Psoas muscle (tissue), 8 donors: ENCODE measurements at places on chromosomes 6 and 20. TPM values are rescaled to one million over a fixed set of nuclear protein-coding genes. Genes with fewer than 3 reads are reported as not detected.

GRCh38 chr6:161189891-161190290 is 84.0 kb downstream of the AGPAT4 start:
- DNase-seq: no peak

The ZSCAN12 gene
- 0.48 TPM for polyA plus RNA-seq

The BMP6 gene
- polyA plus RNA-seq: 4.8 TPM

GRCh38 chr6:5619249-5619648 is 357.9 kb downstream of the FARS2 start:
- DNase-seq: no peak

DNA sequence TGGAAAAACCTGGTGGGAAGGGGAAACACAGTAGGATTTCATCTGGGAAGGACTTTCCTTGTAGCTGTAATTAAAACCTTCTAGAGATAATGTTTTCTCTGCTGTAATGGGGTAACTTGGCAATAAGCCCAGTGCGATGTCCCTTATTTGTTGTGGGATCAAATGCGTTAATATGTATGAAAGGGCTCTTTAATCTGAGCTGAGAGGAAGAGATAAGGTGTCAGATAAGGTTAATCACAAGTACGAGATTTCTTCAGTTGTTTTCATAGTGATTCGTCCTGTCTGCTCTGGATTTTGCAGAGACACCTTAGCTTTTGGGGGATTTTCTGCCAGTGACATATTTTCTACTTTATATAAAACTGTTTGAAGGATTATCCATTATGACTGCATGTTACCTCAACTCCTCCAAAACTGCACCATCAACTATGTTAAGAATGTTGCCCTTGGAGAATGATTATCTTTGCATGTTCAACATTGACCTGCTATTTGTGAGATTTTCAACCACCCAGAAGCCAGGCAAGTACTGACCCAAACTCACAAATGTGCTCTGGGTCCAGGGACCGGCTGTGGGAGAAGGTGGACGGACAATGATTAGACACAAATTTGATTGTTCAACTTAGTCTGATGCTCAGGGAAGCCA is 21.2 kb upstream of the ELOVL5 start:
- no peak for DNase-seq

DNA sequence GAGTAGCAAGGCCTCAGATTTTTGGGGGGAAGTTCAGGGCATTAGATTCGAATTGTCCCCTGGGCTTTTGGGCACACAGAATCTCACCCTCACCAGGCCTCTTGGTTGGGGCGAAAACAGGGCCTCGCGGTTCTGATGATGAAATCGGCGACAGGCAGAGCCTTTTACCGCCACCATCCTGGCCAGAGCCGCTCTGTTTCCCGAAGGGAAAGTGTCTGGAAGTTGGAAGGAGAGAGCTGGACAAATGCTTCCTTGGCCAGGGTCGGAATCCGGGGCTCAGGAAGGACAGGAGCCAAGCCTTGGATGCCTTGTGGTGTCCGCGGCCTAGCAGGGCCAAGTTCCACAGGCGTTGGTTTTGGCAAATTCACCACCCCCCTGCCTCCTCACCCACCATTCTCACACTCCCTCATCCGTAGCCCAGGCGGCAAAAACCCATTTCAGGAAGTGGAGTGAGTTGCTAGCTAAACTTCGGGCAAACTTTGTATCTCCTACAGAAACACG is 3.5 kb upstream of the TFAP2A start:
- no peak for DNase-seq

GRCh38 chr6:142474531-142475289 is 172.9 kb downstream of the ADGRG6 start:
- no peak for DNase-seq

DNA sequence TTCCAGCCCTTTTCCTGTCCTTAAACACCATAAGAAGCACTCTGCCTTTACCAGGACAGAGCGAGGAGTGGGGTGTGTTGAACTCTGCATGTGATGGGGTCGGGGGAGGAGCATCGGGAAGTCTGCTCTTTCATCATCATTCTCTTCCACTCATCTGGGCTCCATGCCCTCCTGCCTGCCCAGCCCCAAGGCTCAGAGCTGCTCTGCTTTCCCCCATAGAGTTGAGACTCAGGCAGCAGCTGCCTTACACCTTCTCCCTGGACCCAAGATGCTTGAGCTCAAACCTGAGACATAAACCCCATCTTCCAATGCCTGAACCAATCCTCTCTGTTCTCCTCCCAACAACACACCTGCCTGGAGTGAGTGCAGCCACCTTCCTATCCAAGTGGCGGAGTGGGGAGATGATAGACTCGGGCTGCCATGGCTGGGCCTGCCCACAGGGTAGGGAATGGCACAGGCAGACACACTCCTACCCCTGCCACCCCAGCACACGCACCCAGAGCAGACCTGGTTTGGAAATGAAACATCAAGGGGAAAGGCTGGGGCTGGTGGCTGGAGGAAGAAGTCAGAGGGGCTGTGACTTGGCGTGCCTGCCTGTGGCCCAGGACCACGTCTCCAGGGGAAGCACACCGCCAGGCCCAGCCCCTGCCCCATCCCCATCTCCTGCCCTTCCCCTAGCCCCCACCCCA is 28.4 kb downstream of the TFEB start:
- peak; percentile 81 for DNase-seq

The AVP gene
- not detected for polyA plus RNA-seq

DNA sequence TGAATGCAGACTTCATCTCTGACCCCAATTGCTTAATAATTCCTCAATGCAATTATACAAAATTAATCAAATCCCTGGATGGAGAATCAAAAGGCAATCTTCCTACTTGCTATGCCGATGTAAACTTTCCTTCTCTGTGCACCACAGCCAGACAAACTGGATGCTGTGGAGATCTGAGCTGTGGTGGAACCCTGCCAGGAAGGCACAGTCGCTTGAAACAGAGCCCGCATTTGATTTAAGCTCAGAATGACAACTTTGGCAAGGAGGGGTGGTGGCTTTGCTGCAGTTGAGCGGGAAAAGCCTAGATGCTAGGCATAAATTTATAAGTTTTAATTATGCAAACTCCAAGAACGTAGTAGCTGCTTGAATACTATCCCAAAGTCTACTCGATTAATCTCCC is 190.8 kb downstream of the MTFR2 start:
- no peak for DNase-seq

GRCh38 chr20:36646678-36647077 is 682 bp upstream of the SLA2 start:
- no peak for DNase-seq

DNA sequence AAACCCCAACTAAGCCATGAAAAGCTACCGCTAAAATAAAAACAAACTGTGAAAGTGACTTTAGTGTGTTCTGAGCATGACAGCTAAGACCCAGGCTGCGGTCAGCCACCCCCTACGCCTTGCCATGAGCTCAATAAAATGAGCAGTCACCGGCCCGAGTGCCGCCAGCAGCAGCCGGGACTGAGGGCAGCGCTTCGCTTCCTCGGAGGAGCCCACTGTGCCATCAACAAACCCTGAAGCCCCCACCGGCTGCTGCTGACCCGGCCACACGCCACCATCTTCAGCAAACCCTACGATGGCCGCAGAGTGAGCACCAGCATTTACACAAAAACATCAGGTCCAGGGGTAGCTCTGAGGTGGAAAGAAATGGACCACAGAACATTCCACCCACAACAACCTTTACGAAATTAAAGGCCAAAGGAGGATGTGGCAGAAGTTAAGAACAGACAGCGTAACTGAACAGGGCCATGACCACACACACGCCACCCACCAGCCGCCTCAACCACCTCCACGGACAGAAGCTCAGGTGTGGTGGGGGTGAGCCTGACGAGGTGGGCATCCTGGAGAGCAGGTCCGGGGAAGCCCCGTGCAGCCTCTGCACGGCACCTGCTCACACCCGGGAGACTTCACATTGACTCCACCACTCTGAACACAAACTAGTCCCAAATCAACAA is 67.0 kb downstream of the THBS2 start:
- no peak for DNase-seq

DNA sequence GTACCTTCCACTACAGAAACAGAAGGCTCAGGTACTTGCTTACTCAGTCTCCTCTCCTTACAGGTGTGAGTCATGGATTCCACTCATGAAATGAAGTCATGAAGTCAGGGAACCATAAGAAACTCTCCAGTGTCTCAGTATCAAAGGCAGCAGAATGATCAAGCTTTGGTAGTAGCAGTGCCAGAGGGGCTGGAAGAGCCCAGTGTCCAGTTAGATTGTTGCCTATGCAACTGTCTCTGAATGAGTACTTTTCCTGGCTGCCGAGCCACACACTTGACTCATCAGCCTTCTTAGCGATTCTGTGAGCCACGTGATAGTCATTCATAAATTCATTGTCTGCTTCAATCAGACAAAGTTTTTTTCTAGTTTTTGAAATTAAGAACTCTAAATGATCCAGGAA is 52.2 kb upstream of the DTNBP1 start:
- DNase-seq: no peak

The ZNF311 gene
- polyA plus RNA-seq: 0.10 TPM

The SLC22A7 gene
- not detected for polyA plus RNA-seq

- DNase-seq: no peak
Observed at GRCh38 chr6:43739642-43740091, 30.3 kb upstream of the VEGFA start.

- DNase-seq: no peak
Observed at GRCh38 chr6:104462811-104463599, 396.7 kb downstream of the HACE1 start.

DNA sequence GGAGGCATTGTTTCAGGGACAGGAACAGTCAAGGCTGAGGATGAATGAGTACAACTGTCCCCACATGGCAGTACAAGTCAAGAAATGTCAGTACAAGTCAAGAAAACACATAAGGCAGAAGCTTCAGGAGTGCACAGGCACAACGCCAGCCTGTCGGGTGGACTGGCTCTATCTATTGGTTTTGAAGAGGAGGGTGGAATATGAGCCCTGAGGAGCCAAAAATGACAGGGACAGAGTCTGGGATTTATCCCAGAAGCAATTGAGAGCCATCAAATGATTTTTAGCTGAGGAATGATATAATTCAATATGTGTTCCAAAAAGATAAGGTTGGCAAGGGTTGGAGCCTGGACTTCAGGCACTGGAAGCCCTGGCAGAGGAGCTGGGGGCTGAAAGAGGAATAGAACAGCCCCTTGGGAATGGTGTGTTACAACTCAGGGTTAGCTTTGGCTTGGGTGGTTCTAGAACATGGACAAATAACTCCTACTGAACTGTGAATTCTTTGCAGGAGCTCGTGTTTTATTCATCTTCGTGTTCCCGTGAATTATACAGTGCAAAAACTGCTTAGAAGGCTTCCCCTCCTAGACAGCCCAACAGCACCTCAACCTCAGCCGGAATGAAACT is 425.7 kb upstream of the ARID1B start:
- no peak for DNase-seq

DNA sequence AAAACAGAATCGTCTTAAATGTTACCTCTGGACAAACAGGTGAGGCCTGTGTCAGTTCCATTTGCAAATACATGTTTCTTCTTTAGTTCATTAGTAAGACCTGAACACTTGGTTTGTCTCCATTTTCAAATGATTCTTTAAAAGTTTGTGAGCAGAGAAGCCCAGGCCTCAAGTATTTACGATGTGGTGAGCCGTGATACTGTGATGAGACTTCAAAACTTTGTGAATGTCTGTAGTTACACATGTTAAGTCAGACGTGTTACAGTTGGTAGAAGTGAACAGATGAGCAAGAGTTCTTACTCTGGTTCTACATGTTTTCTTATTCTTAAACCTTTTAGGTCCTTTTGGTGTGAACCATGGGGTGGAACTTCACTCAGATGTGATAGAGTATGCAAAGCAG is 8.5 kb downstream of the PCMTD2 start:
- no peak for DNase-seq

GRCh38 chr20:48096957-48097890 is 311.9 kb upstream of the SULF2 start:
- DNase-seq: no peak

DNA sequence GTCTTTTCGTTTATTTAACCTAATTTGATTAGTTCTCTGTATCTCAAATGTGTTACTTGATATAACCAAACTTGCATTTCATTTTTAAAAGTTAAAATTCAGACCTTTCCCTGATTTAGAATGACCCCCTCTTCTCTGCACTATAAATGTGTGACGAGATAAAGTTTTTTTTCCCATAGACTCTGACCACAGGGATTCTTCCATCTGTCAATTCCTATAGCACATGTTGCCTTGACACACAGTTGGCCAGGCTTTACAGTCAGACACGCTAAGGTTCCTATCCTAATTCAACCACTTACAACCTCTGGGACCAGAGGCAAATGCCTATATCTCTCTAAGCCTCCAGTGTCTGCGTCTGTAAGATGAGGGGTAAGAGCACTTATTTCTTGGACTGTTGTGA is 40.6 kb downstream of the KCNS1 start:
- no peak for DNase-seq

DNA sequence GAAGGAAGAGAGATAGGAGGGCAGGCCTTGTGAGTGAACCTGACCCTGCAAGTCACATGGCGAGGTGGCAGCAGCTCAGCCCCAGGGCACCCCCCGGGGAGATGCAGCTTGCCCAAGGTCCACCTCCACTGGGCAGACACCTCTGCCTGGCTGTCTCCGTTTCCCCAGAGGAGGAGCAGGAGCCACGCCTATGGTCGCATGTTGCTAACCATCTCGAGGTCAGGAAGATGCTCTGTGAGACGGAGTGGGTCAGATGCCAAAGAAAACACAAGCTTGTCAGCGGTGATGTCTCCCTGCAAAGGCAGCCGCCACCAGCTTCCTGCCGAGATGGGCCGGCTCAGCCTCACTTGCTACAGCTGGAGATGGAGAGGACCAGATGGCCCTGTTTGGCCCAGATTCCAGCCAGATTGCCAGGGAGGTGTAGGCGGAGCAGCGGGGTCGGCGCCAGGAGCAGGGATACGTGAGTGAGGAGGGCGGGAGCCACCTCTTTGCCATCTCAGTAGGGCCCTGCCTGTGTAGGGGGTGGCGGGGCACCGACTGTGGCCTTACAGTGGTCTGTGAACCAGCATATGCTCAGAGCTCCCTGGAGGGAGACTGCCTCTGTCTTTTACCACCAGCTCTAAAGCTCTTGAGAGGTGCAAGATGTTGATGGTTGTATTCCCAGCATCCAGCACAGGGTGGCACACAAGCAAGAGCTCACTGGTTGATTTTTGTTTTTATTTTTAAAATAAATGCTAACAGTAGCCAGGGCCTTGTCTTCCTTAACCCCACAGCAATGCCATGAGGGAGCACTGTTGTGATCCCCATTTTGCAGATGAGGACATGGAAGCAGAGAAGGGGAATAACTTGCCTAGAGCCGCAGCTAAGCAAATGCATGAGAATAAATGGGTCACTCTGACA is 42.9 kb upstream of the FAM83D start:
- no peak for DNase-seq

DNA sequence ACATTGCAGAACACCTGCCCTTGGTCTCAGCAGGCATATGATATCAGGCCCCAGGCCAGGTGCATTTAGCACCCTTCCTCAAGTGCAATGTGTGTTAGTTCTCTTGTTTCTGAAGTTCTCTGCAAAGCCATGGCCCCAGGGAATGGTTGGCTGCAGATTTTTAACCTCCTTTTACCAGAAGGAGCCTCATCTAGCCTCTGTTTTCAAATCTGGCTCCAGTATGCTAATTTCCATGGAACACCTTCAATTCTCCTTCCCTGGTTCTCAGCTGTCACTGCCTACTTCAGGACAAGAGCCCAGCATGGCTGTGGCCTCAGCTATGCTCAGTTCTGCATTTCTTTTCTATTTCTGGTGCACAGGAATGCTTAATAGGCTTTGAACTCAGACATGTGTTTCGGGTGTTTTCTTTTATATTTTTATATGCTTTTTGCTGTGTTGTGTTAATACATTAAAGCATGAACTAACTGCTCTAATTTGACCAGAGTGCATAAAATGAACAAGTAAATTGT is 51.6 kb upstream of the OGFRL1 start:
- DNase-seq: no peak

GRCh38 chr6:67606906-67607828 is 1027.9 kb upstream of the ADGRB3 start:
- DNase-seq: no peak

The HNF4A gene
- polyA plus RNA-seq: 0.03 TPM
